ENCODE measurements at places on chromosomes 5 and 9.

GRCh38 chr9:114056527-114056926 is 21.6 kb downstream of the AMBP start:
- DNase-seq = no peak

GRCh38 chr5:5490774-5491347 is 68.4 kb downstream of the ICE1 start:
- no peak for DNase-seq

DNA sequence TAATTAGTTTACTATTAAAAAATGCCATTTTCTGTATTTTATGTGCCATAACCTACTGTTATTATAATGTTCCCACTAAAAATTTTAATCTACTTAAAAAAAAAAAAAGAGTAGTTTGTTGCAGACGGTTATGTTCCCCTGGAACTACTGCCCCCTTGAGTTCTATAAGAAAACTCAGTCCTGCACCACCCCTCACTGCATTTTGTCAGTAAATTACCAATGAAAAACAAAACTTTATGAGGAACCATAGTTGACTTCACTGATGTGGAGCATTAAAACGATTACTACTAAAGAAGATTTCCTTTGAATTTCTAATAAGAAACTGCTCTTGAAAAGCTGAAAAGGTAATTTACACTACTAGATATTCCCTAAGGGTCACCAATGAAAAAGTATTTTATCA is 288.7 kb downstream of the FBXL17 start:
- DNase-seq = no peak

- no peak for DNase-seq
Observed at GRCh38 chr5:150649108-150650020, 8.9 kb downstream of the SYNPO start.

- DNase-seq = no peak
Observed at GRCh38 chr5:6453937-6454560, 5.4 kb downstream of the UBE2QL1 start.

- no peak for DNase-seq
Observed at GRCh38 chr5:136729901-136730355, 364.6 kb upstream of the TRPC7 start.

GRCh38 chr5:143471041-143471509 is 67.6 kb upstream of the NR3C1 start:
- DNase-seq = no peak

DNA sequence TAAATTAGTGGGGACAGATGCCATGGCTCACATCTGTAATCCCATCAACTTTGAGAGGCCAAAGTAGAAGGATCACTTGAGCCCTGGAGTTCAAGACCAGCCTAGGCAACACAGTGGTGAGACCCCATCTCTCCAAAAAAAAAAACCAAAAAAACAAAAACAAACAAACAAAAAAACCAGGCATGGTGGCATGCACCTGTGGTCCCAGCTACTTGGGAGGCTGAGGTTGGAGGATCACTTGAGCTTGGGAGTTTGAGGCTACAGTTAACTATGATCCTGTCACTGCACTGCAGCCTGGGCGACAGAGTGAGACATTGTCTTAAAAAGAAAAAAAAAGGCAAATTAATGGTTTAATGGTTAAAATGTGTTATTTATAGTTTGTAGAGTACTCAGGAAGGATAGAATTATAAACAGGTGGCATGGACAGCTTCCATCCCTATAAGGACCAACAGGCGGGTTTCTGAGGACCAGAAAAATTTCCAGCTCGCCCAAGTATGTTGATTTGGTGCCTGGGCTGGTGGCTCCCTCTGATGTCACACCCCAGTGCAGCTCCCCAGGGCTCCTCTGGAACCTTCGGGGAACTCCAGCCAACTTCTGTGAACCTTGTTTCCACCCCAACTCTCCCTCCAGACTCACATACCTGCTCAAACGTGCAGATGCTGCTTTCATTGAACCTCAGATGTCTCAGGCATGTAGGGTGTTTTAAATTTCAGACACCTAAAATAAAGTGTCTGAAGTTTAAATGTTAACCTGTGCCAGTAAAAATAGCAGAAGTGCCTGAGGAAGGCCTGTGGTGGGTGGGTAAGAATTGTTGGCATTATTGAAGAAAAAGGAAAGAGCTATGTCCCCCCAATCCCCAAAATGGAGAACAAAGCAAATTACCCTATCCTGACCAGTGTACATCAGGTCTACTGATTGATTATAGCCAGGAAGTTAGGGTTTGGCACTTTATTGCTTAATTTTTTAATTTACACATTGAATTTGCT is 69.0 kb downstream of the TRIO start:
- DNase-seq = no peak

DNA sequence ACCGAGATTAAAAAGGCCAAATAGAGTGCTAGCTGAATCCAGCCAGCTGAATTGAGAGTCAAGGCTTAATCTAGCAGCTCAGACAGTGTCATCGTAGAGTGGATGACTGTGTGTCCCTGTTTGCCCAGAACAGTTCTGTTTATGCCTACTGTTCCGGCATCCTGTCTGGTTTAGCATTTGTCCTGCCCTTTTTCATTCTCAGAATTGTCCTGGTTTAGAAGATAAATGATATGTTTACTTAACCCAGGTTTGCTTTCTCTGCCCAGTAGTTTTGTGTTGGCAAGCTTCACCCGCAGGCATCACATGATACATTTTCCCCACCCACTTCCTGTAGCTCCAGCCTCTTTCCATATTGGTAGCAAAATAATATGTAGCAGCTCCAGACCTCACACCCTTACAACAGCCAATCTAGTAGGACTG is 41.3 kb upstream of the ZSWIM6 start:
- DNase-seq = no peak

DNA sequence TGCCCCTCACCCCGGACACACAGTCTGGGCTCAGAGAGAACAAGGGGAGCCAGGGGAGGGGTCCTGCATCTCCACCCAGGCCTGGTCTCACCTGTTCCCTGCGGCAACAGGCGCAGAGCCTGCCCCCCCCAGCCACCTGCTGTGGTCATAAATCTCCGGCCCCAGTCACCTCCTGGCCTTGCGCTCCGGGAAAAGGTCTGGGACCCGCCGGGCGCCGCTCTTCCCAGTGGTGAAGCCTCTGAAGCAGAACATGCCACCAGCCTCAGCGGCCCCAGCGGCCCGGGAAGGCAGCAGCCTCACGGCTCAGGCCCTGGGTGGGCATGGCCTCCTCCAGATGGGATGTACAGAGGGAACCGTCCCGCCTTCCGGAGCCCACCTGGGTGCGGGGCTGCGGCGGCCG is 20.6 kb downstream of the NOTCH1 start:
- no peak for DNase-seq

DNA sequence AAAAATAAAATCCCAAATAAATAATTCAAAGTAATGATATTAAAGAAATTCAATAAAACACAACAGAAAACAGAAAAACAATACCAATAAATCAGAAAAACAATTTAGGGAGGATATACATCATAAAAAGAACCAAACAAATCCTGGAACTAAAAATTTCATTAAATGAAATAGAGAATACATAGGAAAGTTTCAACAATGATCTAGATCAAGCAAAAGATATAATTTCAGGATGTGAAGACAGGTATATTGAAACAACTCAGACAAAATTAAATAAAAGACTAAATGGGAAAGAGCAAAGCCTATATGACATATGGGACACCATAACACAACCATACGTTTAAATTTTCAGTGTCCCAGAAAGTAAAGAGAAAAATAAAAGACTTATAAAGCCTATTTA is 85.1 kb upstream of the GHR start:
- DNase-seq = no peak

DNA sequence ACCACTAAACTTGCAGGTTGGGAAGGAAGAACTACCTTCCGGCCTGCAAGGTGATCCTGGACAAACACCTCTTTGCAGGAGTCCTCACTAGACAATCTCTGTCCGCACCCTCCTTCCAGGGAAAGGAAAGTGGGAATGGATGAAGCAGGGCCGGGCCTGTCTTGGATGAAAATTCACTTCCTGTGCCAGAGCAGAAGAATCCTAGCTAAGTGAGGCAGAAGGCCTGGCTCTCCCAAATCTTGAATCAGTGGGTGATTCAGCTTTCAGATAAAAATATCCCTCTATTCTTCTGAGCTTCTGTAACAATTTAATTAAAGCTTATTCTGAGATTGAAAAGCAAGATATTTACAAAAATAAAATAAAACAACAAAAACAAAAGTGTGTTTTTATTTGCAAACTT is 281.9 kb upstream of the TLE4 start:
- DNase-seq = no peak

GRCh38 chr5:113054899-113055298 is 78.3 kb downstream of the DCP2 start:
- DNase-seq = no peak

- DNase-seq = no peak
Observed at GRCh38 chr5:15267966-15268365, 232.0 kb upstream of the FBXL7 start.

DNA sequence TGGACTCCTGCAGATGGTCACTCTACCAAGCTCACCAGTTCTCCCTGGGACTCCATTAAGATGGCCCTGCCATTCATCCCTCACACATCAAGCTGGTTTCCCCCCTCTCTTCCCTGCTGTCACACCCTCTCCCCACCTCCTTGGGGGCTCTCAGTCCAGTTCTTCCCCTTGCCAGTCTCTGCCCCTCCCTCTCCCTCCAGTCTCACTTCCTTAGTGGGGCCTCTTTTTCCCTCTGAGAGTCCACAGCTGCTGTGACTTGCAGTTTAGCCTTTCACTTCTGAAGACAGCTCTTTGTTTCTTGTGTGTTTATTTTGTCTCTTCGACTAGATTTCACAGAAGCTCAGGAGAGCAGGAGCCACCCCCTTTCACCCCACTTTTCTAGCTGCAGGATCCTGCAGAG is 10.5 kb downstream of the DOCK2 start:
- no peak for DNase-seq

All from activated CD8-positive, alpha-beta memory T cell treated with anti-CD3 and anti-CD28 coated beads, Interleukin-2, amount 50 U/mL, for 48 hours (primary cell).